ENCODE measurements at places on chromosomes 3 and 15. TPM values are rescaled to one million over a fixed set of nuclear protein-coding genes. Genes with fewer than 3 reads are reported as not detected.

Gene NOX5
- total RNA-seq: 0.74 TPM

GRCh38 chr15:67902579-67903009, 62.7 kb upstream of the RNU6-1 start:
- peaks cover 3% of the 10 kb centered on the region for H3K4me1 ChIP-seq
- no peaks in the 10 kb centered on the region for H3K36me3 ChIP-seq
- no peaks in the 10 kb centered on the region for H3K27me3 ChIP-seq
- H3K4me3 ChIP-seq: no peak overlapping the region
- no peak for DNase-seq
- H3K27ac ChIP-seq: no peak overlapping the region

GRCh38 chr3:127652246-127652995, 20.3 kb upstream of the ABTB1 start:
- no peak for DNase-seq
- H3K27ac ChIP-seq: no peak overlapping the region
- no peaks in the 10 kb centered on the region for H3K4me1 ChIP-seq
- H3K27me3 ChIP-seq: no peaks in the 10 kb centered on the region
- H3K36me3 ChIP-seq: no peaks in the 10 kb centered on the region

DNA sequence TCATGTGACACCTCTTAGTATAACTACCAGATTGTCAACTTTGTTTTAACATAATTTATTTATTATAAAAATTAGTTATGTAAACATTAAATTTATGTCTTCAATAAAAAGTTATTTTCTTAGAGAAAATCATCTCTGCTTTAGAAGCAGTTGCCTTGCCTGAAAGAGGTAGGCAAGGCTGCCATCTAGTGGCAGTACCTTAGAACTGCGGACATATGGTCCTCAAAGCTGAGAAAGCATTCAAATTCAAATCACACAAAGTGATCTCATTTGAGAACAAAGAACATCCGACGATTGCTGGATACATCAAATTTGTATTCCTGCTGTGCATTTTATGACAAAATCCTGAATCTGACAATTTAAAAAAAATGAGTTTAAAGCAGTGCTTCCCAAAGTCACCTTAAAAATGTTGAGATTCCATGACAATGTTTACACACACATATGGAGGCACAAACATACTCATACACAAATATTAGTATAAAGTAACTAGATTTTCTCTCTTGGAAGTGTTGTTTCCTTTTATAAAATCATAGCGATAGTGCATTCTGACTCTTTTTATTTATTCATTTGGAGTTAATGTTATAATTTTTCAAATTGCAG, 617.4 kb downstream of the CADM2 start:
- no peak overlapping the region for H3K4me3 ChIP-seq
- no peak overlapping the region for H3K27ac ChIP-seq
- no peaks in the 10 kb centered on the region for H3K4me1 ChIP-seq
- no peak for DNase-seq
- no peaks in the 10 kb centered on the region for H3K36me3 ChIP-seq

- H3K4me1 ChIP-seq: no peaks in the 10 kb centered on the region
- H3K36me3 ChIP-seq: no peaks in the 10 kb centered on the region
- no peaks in the 10 kb centered on the region for H3K27me3 ChIP-seq
- no peak for DNase-seq
- no peak overlapping the region for H3K4me3 ChIP-seq
Measured at GRCh38 chr15:89615135-89615534, 39.9 kb downstream of the TICRR start.

Gene RHCG
- 1,938 TPM for total RNA-seq

DNA sequence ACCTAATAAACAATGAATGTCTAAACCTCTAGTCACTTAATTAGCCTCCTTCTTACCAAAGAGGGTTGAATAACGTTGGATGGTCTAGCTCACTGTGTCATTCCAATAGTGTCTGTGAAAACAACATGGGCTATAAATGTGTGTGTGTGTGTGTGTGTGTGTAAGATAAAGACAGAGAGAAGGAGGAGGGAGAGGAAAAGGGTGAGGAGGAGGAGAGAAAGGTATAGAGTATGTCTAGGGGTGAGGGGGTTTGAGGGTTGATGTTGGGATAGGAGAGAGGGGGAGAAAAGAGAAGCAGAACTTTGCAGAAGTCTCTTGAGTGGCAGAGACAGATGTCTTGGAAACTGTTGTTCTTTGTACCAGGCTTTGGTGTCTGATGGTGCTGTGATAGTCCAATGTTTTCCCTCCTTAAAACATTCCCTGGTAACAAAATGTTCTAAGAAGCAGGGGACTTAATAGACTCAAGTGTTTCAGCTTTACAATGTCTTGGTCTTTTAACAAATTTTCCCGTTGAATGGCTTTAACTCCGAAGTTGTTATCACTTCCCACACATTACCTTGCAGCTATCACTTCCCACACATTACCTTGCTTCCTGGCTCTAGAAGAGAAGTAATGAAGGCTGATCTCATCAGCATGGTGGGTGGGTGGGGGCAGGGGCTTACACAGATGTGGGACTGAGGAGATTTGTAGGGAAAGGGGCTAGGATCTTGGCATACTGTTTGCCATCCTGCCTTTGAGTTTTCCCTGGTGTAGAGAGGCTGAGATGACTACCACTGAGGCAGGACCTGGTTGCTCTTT, 57.8 kb upstream of the ETV5 start:
- H3K27me3 ChIP-seq: no peaks in the 10 kb centered on the region
- no peaks in the 10 kb centered on the region for H3K36me3 ChIP-seq
- H3K4me3 ChIP-seq: no peak overlapping the region
- no peak overlapping the region for H3K27ac ChIP-seq
- H3K4me1 ChIP-seq: peaks cover 3% of the 10 kb centered on the region

DNA sequence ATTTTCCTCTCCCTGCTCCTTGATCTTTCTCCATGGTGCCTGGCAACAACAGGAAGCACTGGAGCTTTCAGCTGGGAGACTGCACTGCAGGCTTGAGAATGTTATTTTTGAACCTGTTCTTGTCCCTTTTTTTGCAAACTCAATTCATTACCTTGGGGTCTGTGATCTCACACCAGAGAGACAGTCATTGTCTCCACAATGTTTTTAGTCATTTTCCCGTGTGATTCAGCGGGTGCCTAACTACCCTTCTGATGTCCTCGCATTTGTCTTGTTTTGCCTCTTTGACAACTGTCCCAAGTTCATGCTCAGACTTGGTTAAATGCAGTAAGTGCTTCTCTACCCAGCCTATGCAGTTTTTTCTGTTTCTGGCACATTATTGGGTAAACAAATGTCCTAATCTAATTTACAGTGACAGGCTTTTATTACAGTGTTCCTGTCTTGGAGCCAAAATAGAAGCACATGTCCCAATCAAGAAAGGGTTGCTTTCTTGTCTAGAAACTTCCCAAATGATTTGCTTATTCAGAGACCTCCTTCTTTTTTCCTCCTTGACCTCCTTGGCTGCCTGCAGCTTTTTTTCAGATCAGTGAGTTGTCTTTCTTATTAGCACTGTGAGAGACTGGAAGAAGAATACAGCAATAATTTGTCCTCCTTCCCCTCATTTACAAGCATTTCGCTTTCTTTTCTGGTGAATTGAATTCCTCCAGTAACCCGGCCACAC, 162.4 kb downstream of the NSUN3 start:
- no peaks in the 10 kb centered on the region for H3K36me3 ChIP-seq
- H3K27me3 ChIP-seq: no peaks in the 10 kb centered on the region
- H3K4me3 ChIP-seq: no peak overlapping the region
- no peak overlapping the region for H3K27ac ChIP-seq
- no peak for DNase-seq

- peaks cover 26% of the 10 kb centered on the region for H3K36me3 ChIP-seq
- H3K27ac ChIP-seq: no peak overlapping the region
- no peaks in the 10 kb centered on the region for H3K27me3 ChIP-seq
- H3K4me1 ChIP-seq: no peaks in the 10 kb centered on the region
Measured at GRCh38 chr15:89898614-89899294, 5.0 kb upstream of the AP3S2 start.

Gene SGO1
- 10.8 TPM for total RNA-seq

DNA sequence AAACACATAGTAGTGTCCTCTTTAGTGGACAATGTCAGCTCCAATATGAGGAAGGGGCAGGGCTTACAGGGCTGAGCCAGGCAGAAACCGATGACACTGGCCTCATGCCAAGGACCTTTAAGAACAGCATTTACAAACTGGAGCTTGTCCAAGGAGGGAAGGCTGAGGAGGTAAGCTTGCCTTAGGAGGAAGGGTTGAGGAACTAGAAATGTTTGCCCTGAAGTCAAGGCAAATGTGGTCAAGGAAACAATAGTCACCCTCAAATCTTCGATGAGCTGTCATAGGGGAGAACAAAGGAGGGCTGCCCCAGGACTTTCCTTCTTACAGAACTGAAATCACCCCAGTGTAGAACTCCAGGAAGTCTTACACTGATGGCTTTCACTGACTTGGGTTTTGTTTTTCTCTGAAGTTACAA, 136.4 kb downstream of the LIPC start:
- no peak overlapping the region for H3K4me3 ChIP-seq
- H3K27me3 ChIP-seq: no peaks in the 10 kb centered on the region
- H3K36me3 ChIP-seq: no peaks in the 10 kb centered on the region

Gene FANCD2
- total RNA-seq: 4.4 TPM

GRCh38 chr15:81155375-81156218, 21.5 kb downstream of the CFAP161 start:
- no peak overlapping the region for H3K4me3 ChIP-seq
- no peaks in the 10 kb centered on the region for H3K36me3 ChIP-seq
- no peak overlapping the region for H3K27ac ChIP-seq
- no peak for DNase-seq
- H3K27me3 ChIP-seq: no peaks in the 10 kb centered on the region
- peaks cover 17% of the 10 kb centered on the region for H3K4me1 ChIP-seq

Gene CCR5
- total RNA-seq: 3.9 TPM

- DNase-seq: no peak
- peaks cover 12% of the 10 kb centered on the region for H3K4me1 ChIP-seq
- no peak overlapping the region for H3K27ac ChIP-seq
- no peaks in the 10 kb centered on the region for H3K27me3 ChIP-seq
- H3K4me3 ChIP-seq: no peak overlapping the region
- no peaks in the 10 kb centered on the region for H3K36me3 ChIP-seq
Measured at GRCh38 chr3:123803521-123803920, 80.6 kb downstream of the MYLK start.

- DNase-seq: no peak
- no peak overlapping the region for H3K4me3 ChIP-seq
- H3K36me3 ChIP-seq: peaks cover 37% of the 10 kb centered on the region
- H3K27ac ChIP-seq: no peak overlapping the region
Measured at GRCh38 chr15:59205839-59206622, 612 bp upstream of the LDHAL6B start.

- peak overlapping the region; percentile 51 for H3K27ac ChIP-seq
- no peaks in the 10 kb centered on the region for H3K36me3 ChIP-seq
- H3K4me3 ChIP-seq: no peak overlapping the region
- peaks cover 36% of the 10 kb centered on the region for H3K4me1 ChIP-seq
- DNase-seq: no peak
- no peaks in the 10 kb centered on the region for H3K27me3 ChIP-seq
Measured at GRCh38 chr15:67048281-67049279, 16.8 kb upstream of the SMAD3 start.

GRCh38 chr15:63979262-63979793, 67.0 kb downstream of the DAPK2 start:
- no peak overlapping the region for H3K4me3 ChIP-seq
- peaks cover 12% of the 10 kb centered on the region for H3K4me1 ChIP-seq
- no peaks in the 10 kb centered on the region for H3K27me3 ChIP-seq
- H3K27ac ChIP-seq: no peak overlapping the region

Gene SLC9C1
- total RNA-seq: not detected

Gene SLCO2A1
- 40.3 TPM for total RNA-seq

- H3K4me3 ChIP-seq: no peak overlapping the region
- no peak overlapping the region for H3K27ac ChIP-seq
- H3K27me3 ChIP-seq: no peaks in the 10 kb centered on the region
- H3K36me3 ChIP-seq: no peaks in the 10 kb centered on the region
Measured at GRCh38 chr3:14841836-14842235, 23.1 kb downstream of the FGD5 start.

Gene ZNF620
- total RNA-seq: 1.5 TPM

DNA sequence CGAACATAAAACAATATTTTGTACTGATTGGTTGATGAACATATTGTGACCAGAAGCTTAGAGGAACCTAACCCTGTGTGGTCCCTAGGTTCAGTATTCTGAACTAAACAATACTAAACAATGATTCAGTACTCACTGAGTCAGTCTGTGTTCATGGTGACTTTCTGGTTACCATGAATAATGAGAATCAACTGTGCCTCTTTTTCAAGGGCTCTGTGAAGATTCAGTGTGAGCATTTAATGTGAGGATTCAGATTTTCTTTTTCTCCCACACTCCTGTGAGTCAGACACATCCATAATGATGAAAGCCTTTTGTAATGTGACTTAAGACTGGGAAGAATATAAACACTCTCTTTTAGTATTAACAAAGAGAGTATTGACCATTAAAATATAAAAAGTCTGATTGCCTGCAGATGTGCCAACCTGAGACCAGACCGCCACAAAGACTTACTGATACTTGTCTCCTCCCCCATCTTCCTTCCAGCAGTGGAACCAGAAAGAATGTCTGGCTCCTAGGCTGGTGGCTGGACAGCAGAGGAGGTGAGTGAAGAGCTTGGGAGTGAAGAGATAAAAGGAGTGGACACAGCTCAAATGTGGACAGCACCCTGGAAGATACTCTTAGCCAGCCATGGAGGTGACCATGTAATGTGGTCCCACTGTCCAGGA, 17.6 kb upstream of the ACTL6A start:
- H3K27ac ChIP-seq: no peak overlapping the region
- no peak for DNase-seq
- no peaks in the 10 kb centered on the region for H3K27me3 ChIP-seq
- H3K4me3 ChIP-seq: no peak overlapping the region
- H3K36me3 ChIP-seq: no peaks in the 10 kb centered on the region
- H3K4me1 ChIP-seq: no peaks in the 10 kb centered on the region
